IMR-90 (cell line): ENCODE measurements at places on chromosomes 1 and 21. TPM values are rescaled to one million over a fixed set of nuclear protein-coding genes. Genes with fewer than 3 reads are reported as not detected.

CPTP gene
- 2.7 and 3.1 TPM in 2 replicates for total RNA-seq

DNA sequence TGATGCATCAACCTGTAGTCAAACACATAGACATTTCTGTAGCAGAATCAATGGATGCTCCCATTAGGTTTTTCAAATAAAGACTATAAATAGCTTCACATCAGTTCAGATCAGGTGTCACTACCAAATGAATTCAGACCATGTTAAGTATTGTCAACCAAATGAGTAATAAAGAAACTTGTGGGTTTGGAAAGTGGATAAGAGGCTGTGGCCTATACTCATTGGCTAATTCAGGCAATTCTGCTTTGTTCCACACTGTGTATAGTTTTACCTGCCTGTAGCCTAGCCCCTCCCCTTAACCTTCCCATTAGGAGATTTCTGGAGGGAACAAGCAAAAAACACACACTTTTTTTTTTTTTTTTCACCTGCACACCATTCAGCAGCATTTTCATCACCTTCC, 321.2 kb downstream of the HLX start:
- DNase-seq: no peak

GRCh38 chr1:91731815-91732214, 154.1 kb downstream of the TGFBR3 start:
- DNase-seq: peak; percentile 49

DCST2 gene
- total RNA-seq: not detected in 2 replicates

GRCh38 chr1:11598461-11598860, 55.8 kb downstream of the FBXO2 start:
- DNase-seq: peak; percentile 10

CNR2 gene
- not detected in 2 replicates for total RNA-seq

GRCh38 chr1:220121791-220122530, 28.0 kb downstream of the IARS2 start:
- no peak for DNase-seq

PTP4A2 gene
- 328 and 537 TPM in 2 replicates for total RNA-seq

LEMD1 gene
- total RNA-seq: not detected in 2 replicates
